ENCODE measurements at places on chromosomes 7 and 10.

DNA sequence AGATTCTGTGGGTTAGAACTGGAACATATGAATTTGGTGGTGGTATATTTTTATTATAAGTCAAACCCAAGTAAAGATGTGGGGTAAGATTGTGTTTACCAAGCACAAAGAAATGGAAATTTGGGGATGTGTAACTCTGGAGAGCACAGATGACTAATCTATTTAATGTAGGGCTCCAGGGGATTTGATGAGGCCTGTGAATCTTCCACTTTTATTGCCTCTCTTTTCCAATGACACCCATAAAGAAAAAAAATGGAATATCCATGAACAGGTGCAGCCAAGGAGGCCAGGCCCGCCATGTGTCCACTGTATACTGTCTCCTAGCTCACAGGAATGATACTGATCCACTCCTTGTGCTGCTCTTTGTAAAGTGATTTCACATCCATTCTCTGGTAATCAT, 2.8 kb downstream of the SRGN start:
- DNase-seq = no peak

- no peak for DNase-seq
Measured at GRCh38 chr10:62454687-62455397, 80.7 kb downstream of the ZNF365 start.

DNA sequence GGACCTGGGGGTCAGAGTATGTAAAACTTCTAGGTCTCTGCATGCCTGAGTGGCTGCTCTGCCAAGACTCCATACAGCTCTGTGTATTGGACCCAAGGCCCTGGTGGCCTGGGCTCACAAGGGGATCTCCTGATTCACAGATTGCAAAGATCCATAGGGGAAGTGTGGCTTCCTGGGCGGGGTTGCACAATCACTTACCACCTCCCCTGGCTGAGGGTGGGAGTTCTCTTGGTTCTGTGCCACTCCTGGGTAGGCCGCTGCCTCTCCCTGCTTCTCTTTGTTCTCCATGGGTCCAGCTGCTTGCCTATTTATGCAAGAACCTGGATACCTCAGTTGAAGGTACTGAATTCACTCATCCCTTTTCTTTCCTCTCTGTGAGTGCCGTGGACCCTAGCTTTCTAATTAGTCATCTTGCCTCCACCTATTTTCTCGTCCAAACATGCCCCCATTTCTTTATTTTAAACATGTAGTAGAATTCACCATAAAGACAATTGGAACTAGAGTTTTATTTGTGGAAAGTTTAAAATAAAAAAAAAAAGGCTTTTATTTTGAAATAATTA, 18.5 kb upstream of the AGR3 start:
- no peak for DNase-seq

- DNase-seq = no peak
Measured at GRCh38 chr7:45662540-45663166, 88.5 kb downstream of the ADCY1 start.

Measured in anterior cingulate cortex (tissue), 58 donors.